ENCODE measurements at places on chromosomes 5 and 9.

DNA sequence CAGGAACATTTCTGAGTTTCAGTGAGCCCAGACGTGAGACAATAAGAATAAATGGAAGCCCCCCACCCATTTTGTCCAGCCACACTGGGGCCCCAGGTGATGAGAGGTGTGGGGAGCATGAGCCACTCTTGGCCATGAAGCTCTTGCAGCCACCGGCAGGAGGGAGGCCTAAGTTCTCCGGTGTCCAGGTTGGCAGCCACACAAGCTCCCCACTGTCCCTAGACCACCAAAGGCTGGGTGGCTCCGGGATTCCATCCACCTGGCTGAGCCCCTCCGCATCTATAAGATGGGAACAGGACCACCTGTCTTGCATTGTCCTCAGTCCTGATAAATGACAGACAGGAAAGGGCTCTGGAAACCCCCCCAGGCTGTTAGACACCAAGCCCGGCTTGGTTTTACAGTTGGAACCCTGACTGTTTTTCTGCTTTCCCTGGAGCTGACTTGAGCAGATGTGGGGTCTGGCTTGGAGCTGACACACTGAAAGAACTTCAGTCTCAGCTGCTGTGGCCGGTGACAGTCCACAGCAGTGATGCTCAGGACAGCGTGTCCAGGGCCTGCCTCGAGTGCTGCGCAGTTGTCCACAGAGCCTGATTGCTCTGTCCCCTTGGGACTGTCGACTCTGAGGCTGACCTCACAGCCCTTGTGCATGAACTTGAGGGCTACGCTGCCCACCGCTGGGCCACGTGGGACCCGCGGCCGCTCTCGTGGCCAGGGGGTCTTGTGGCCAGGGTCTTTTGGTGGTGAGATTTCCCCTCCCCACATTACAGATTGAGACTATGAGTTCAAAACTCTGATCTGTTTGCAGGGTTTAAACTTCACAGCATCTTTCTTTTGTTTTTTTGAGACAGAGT, 74.8 kb downstream of the PSMB7 start:
- no peak for DNase-seq

GRCh38 chr9:111691672-111692329, 30.4 kb downstream of the GNG10 start:
- no peak for DNase-seq

GRCh38 chr5:179791881-179792611, 1.7 kb upstream of the LTC4S start:
- DNase-seq: no peak

- no peak for DNase-seq
Measured at GRCh38 chr9:20409321-20410092, 212.8 kb downstream of the MLLT3 start.

GRCh38 chr9:119802621-119803020, 433.4 kb upstream of the BRINP1 start:
- no peak for DNase-seq

GRCh38 chr9:19255821-19256220, 25.3 kb downstream of the DENND4C start:
- no peak for DNase-seq

GRCh38 chr5:74081126-74081525, 455.1 kb downstream of the ARHGEF28 start:
- no peak for DNase-seq

DNA sequence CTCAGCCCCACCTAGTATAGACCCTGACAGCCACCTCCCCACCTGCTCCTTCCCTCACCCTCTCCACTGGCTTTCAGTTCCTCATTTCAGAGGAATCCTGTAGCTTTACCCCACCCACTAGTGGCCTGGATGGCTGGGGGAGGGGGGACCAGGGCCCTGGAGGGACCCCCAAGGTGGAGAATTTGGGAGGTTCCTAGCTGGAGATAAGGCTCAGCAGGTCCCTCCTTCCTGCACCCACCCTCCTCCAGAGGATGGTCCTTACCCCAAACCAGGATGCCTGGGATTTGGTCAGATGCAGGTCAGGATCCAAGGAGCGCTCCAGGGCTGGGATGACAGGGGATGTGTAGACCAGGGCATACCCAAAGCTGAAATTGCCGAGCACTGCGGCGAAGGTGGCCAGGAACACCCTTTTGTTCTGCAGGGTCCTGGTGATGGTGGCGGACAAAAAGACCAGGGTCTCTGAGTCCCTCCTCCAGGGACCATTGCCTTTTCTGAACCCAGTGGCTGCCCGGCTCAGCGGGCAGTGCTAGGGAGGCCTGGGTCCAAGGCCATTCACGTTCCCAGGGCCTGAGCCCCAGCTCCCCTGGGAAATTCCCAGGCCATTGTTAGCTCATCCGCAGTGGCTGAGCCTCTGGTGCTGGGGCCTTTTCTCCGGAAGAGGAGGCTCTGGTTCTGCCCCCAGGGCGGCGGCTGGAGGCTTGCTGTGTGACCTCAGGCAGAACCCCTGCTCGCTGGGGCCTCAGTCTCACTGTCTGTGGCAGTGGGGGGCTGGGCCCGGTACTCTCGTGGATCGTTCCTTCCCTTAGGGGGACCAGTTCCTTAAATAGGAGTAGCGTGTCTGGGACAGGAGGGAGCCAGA, 678 bp downstream of the SLC2A6 start:
- DNase-seq: no peak

DNA sequence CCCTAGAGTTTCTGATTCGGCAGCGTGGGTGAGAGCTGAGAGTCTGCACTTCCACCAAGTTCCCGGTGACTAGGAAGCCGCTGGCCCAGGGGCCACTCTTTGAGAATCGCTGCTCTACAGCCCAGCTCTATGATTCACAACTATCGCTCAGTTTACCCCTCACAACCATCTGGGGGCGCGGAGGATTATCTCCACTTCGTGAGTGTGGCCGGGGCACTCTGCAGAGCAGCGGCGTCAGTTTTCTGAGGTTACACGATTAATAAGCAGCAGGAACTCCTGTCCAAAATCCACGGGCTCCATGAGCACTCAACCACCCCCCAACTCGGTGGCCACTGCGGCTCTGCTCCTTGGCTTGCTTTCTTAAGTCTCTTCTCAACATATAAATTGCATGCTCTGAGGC, 19.3 kb downstream of the CORO2A start:
- DNase-seq: no peak

DNA sequence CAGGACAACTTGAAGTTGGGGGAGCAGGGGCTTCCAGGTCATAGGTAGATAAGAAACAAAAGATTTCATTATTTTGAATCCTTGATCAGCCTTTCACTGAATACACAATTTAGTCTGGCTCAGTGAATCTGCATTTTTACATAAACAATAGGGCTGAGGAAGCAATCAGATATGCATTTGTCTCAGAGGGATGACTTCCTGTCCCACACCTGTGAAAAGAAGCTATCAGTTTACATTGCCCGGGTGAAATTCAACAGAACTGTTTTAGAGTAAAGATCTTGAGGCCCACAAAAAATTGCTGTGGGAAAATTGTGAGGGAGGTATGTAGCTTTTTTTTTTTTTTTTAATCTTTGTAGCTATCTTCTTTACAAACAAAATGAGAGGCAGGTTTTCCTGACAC, 38.3 kb downstream of the DNAJB5 start:
- DNase-seq: no peak

- no peak for DNase-seq
Measured at GRCh38 chr5:137684761-137685160, 51.1 kb downstream of the KLHL3 start.

- no peak for DNase-seq
Measured at GRCh38 chr9:132782037-132782436, 96.0 kb downstream of the AK8 start.

DNA sequence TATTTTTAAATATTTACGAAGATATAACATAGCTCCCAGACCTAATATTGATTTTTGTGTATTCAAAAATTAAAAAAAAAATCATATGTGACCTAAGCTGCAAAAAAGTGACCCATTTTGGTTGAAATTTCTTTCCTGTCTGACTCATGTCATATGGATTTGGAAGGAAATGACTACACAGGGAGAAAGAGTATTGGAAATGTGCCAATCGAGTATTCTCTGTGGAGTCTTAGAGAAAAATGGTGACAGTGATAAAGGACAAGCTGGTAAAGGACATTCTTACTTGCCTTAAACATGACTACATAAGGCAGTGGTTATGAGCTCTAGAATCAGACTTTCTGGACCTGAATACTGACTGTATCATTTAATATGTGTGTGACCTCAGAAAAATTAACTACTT, 262.9 kb upstream of the PTPRD start:
- DNase-seq: no peak

- no peak for DNase-seq
Measured at GRCh38 chr5:78677777-78678668, 29.5 kb upstream of the LHFPL2 start.

DNA sequence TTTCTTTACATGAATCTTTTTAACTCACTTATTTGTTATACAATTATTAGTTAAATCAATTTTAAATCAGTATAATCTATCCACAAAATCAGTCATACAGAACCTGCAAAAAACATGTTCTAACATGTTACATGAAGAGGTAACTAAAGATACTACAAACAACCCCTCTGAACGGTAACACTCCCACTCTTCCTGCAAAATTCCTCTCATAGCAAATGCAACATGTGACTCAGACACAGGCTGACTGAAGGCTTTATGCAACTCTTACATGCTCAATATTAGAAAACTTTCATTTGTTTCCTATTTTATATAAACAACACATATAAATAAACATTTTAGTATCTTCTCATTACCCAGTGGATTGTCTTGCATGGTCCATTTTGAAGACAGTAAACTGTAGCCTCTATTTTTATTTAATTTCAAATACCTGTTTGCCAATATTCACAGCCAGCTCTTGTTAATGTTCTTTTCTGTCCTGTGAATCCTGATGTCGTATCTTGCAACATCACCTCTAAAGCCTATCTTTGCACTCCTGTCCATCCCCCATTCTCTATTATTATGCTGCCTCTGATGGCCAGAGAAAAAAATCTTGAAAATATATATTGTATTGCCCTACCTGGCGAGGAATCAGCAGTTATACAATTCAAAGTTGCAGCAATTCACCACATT, 100.5 kb upstream of the CCDC152 start:
- no peak for DNase-seq

DNA sequence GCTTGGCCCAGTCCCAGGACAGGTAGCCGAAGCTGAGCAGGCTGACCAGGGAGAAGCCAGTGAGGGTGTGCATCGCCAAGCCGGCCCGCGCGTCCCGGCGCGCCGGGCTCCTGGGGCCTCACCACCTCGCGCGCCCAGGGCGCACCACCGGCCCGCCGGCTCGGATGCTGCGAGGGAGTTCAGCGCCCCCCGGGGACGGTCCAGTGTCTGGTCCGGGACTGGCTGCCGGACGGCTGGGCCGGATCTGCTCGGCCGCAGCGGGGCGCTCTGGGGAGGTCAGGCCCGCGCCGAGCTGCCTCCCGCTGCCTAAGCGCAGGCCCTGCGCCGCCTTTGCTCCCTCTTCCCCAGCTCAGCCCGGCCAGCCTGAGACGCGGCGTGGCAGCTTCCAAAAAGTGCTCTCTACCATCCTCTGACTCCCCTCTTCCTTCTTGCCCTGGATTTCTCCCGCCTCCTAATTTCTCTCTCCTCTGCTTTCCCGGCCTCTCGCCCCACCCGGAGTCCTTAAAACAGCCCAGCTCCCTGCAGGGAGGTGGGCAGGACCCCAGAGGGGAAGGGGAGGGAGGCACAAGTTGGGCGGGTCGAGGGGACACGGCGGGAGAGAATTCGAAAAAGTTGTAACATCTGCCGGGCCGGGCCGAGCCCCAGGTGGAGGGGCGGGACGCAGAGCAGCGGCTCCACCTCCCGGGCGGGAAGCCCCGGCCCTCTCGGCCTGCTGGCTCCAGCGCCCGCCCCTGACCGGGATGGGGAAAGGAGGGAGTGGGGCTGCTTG, at the start of gene ARSI:
ARSI (minus strand) TSS at position 605 of the 769 bp plus-strand sequence; CDS start at position 73, 532 bp downstream.
- DNase-seq: no peak

- DNase-seq: no peak
Measured at GRCh38 chr5:148193202-148193601, 9.6 kb upstream of the SPINK6 start.

DNA sequence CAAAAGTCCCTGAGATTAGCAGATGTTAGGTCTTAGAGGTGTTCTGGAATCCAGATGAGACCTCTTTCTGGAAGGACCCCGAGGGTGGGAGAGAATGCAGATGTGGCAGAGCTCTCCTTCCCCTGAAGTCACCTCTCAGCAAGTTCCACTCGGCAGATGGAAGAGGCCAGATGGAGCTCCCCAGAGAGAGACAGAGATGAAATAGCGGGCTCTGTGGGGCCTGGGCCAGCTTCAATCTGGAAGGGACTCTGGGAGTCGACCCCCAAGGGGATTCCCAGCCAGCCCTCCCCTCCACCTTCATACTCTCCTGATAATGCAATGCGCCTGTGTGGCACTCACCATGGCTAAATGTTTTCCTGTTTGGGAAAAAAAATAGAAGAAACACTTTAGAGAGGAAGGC, 60.2 kb downstream of the WNK2 start:
- DNase-seq: no peak

GRCh38 chr5:97406946-97407676, 224.1 kb upstream of the RIOK2 start:
- no peak for DNase-seq

GRCh38 chr5:159819591-159820411, 96.5 kb upstream of the ADRA1B start:
- no peak for DNase-seq

DNA sequence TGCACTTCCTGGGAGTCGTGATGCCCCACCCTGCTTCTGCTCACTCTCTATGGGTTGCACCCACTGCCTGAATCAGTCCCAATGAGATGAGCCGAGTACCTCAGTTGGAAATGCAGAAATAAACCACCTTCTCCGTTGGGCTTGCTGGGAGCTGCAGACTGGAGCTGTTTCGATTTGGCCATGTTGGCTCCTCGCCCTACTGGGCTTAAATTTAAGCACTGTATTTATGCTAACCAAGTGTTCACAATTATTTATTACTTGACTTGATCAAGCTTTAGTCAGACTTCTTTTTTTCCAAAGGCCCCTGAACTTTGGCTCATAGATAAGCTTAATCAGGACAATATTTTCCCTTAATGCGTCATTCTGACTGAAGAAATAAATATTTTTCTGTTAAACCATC, 1072.4 kb upstream of the CDH9 start:
- DNase-seq: no peak

- no peak for DNase-seq
Measured at GRCh38 chr5:96315431-96315830, 117.6 kb downstream of the PCSK1 start.

GRCh38 chr5:59732301-59732700, 161.2 kb downstream of the PDE4D start:
- no peak for DNase-seq

GRCh38 chr9:113483676-113484257, 20.2 kb downstream of the RGS3 start:
- no peak for DNase-seq

GRCh38 chr9:114035221-114035844, 42.8 kb downstream of the AMBP start:
- no peak for DNase-seq

DNA sequence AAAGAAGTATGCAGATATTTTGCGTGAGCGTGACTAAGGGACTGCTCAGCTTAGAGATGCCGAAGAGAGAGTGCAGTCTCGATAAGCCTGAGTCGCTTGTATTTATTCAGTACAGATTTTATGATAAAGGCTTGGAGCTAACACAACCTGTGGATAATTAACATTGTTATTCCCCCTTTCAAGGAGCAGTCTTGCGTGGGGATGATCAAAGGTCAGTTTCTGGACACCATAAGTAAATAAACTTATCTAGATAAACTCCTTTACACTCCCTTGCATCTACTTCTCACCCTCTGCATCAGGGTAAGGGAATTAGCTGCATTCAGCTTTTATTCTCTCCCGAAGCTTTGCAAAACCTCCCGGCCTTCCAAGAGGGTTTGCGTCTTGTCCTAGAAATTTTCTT, 357.8 kb upstream of the ST8SIA4 start:
- DNase-seq: no peak
